AG10803 (cell line): ENCODE measurements at places on chromosomes 13 and 19.

DNA sequence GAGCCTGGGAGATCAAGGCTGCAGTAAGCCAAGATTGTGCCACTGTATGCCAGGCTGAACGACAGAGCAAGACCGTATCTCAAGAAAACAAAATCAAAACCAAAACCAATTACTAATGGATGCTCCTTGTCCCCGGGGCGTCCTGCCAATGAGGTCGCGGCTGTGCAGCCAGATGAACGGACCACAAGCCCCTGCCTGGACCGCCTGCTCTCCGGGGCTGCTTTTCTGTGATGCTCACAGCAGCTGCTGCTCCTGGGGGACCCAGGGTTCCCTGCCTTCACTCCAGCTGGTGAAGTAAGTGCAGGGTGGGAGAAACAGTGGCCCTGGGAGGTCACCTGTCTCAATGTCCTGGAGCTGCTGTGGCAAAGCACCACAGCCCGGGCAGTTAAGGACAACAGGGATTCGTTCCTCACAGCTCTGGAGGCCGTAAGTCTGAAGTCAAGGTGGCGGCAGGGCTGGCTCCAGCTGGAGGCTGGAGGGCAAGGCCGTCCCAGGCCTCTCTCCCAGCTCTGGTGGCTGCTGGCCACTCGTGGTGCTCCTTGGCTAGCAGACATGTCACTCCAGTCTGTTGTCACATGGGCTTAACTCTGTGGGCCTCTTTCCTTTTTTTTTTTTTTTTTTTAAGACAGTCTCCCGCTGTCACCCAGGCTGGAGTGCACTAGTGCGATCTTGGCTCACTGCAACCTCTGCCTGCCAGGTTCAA is 10.1 kb downstream of the COPE start:
- DNase-seq, result no peak

DNA sequence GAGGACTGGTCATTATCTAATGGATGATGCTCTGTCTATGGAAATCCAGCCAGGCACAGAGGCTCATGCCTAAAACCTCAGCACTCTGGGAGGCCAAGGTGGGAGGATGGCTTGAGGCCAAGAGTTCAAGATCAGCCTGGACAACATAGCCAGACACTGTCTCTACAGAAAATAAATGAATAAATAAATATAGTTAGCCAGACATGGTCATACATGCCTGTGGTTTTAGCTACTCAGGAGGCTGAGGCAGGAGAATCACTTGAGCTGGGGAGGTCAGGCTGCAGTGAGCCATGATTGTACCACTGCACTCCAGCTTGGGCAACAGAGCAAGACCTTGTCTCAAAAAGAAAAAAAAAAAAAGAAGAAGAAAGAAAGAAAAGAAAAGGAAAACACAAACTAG is 234.7 kb downstream of the TSHZ3 start:
- no peak for DNase-seq

GRCh38 chr19:32798201-32798600 is 71.4 kb downstream of the SLC7A9 start:
- no peak for DNase-seq

- DNase-seq, result no peak
Measured at GRCh38 chr13:47168618-47169017, 271.8 kb upstream of the HTR2A start.

- no peak for DNase-seq
Measured at GRCh38 chr13:98225036-98225940, 48.2 kb upstream of the RNF113B start.

DNA sequence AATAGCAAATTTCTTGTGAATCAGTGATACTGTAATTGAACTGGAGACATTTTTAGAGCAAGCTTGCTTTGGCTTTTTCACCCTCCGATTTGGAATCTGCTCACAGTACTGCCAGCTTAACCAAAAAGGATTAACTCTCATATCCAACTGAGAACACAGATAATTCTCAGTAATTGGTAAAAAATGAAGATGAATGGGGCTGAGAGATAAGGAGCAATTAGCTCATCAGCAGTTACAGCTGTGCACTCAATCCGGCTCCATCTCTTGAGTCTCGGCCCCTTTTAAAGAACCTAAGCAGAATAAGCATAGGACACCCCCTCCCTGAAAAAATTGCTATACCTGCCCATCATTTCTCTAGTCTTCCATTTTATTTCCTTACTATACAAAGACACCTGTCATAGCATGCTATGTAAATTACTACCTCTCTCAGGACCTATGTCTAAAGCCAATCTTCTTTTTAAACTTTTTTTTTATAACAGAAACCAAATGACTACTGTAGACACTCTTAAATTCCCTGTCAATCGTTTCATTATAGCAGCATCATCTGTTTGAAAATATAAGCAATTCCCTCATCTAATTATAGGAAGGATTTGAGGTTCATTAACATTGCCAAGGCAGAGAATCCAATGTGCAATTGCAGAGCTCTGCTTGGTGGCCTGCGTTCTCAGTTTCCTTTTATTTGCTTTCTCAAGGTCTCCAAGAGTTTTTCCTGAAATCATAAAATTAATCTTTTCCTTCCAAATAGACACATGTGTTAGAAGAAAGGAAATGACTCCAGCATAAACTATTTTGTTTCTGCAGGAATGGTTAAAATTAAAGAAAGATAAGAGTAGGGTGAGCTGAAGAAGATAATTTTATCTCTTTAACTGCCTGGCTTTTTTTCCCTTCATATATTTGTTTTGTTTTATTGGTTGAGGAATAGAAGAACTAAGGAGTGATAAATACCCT is 242.1 kb downstream of the DACH1 start:
- DNase-seq, result no peak

DNA sequence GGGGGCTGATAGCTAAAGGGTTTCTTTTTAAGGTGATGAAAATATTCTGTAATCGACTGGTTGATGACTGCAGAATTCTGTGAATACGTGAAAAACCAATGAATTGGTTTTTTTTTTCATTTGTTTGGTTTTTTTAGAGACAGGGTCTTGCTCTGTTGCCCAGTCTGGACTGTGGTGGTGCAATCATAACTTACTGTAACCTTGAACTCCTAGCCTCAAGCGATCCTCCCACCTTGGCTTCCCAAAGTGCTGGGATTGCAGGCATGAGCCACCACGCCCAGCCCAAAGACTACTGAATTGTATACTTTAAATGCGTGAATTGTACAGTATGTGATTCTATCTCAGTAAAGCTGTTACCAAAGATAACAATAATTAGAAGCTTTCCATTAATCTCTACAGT is 14.8 kb upstream of the AKAP8 start:
- DNase-seq, result no peak

- peak; percentile 70 for DNase-seq
Measured at GRCh38 chr13:78137404-78138142, 218.9 kb upstream of the EDNRB start.

GRCh38 chr19:14081797-14082674 is 3.5 kb downstream of the C19orf67 start:
- DNase-seq, result peak; percentile 33

- DNase-seq, result no peak
Measured at GRCh38 chr19:7975037-7975436, 30.4 kb downstream of the ELAVL1 start.

DNA sequence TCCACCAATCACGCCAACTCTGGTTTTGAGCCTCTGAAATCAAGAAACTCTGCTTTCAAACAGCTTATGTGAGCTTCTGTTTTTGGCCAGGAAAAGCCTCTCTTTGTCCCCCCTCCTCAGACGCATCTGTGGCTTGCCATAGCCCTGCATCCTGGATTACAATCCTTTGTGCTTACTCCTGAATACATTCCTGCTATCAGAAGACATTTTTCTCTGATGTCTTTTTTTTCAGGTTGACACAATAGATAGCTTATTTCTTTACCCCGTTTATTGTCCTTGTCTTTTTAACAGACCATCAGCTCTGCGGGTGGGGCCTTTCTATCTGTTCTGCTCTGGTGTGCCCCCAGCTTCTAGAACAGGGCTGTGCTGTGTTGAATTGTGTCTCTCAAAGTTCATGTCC is 11.0 kb downstream of the PNMA8B start:
- DNase-seq, result no peak

- peak; percentile 36 for DNase-seq
Measured at GRCh38 chr13:110103534-110103933, 203.4 kb downstream of the COL4A1 start.

GRCh38 chr13:49925881-49926418 is 10.2 kb downstream of the SPRYD7 start:
- no peak for DNase-seq

- no peak for DNase-seq
Measured at GRCh38 chr13:112885242-112885781, 83.7 kb upstream of the MCF2L start.

GRCh38 chr13:93249364-93250306 is 23.0 kb downstream of the GPC6 start:
- DNase-seq, result peak; percentile 74

- DNase-seq, result no peak
Measured at GRCh38 chr19:33458807-33459206, 62.8 kb downstream of the PEPD start.

GRCh38 chr19:38209671-38210457 is 14.2 kb downstream of the DPF1 start:
- DNase-seq, result peak; percentile 46

- no peak for DNase-seq
Measured at GRCh38 chr13:40609972-40610726, 56.3 kb downstream of the FOXO1 start.

DNA sequence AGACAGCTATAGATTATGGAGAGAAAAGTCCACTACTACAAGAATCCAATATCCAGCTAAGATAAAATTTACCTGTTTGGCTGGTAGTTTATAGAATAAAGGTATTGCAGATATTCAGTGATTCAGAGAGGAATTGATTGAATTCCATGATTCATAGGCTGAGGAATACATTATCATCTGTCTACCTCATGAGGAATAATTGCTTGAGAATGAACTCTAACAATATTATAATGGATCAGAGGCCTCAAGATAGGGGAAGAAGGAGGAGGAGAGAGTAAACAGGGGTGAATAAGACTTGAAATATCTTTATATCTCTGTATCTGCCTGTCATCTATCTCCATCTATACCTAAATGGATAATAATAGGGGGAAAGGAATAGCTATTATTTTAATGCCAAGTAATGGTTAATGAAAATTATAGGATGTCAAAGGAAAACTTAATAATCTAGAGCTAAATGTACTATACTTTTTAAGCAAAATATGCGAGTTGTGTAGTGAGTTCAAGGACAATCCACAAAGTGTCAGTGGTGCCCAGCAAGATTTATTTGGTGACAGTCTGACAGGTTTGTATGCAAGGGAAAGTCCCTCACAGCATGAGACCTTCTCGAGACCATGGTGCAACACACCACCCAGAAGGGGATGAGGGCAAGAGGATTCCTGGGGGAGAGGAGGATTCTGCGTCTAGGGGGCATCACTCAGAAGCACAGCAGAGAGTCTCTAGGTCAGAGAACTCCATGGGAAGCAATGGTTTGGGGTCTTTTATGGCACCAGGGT is 224.5 kb downstream of the GPC5 start:
- no peak for DNase-seq

DNA sequence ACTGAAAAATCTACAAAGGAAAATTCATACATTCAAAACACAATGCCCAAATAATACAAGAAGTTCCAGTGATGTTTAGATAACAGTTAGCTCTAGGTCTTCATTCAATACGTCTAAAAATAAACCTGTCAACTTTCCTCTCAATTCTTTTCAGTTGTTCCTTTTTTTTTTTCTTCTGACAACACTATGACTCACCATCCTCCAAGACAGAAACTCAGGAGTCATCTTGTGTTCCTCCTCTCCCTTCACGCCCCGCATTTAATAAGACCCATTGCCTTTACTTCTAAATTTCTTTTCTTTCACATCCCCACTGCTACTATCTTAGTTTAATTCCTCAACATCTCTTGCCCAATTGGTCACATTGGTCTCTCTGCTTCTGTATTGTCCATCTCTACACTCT is 759.9 kb downstream of the GPC5 start:
- no peak for DNase-seq

DNA sequence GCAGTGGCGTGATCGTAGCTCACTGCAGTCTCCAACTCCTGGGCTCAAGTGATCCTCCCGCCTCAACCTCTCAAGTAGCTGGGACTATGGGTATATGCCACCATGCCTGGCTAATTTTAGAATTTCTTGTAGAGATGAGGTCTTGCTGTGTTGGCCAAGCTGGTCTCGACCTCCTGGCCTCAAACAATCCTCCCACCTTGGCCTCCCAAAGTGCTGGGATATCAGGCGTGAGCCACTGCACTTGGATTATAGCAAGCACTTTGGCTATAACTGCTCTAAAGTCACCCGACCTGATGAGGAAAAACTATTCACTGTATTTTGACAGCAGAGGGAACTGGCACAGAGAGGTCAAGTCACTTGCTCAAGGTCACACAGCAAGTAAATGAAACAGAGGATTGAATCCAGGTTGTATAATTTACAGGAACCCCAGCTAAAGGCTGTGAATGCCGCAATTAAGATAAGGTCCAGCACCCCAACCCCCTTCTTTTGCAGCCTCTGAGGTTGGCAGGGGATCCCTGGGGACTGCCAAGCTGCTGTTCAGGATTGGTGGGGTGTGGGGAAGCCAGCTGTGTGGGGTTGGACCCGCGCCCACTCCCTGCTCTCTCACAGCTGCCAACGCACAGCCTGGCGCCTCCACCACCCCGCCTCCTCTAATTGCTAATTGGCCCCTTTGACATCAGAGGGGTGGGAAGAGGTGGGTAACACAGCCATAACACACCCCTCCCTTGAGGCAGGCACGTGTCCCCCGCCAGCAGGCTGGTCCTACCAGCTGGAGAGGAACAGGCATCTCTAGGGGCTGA is 6.0 kb downstream of the TMIGD2 start:
- peak; percentile 12 for DNase-seq

- no peak for DNase-seq
Measured at GRCh38 chr19:30318936-30319335, 53.2 kb upstream of the ZNF536 start.

DNA sequence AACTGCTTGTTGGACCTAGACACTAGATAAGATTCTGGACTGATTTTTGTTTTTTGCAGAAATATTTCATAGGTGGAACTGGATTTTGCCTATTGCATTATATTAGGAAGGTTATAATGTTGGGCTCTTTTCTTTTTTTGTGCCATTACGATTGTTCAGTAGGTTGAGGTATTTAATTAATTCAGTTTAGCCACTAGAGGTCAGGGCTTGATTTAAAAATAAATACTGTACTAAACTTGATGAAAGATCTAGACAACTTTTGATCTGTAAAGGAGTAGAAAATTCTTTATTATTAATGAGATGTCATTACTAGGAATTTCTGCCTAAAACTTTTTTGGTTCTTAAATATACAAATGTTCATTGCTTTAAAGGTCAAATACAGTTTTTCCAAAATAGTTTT is 15.2 kb upstream of the SUPT20H start:
- DNase-seq, result peak; percentile 59

DNA sequence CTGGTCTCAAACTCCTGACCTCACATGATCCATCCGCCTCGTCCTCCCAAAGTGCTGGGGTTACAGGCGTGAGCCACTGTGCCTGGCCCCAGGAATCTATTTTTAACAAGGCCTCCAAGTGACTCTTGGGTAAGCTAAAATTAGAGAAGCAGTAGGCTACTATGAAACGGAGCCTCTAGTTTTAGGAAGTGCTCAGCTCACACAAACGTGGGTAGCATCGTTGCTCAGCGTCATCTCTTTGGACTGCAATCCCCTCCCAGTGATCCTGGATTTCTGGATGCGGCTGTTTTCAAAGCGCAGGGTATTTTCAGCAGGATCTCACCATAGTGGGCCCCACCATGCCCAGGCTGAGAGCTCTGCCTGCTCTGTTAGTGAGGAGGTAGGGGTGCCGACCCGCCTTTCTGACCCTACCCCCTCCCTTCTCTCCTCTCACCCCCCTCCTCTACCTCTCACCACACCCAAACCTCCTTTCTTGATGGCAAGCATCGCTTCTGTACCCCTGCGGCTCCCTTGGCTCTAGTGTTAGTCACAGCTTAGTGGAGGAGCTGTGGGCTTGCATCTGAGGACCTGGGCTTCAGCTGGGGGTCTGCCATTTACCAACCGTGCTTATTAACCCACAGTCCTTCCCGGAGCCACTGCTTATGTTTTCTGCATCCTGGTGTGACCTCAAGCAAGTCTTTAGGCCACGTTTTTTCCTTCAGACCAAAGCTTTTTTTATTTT is 34.2 kb downstream of the GJA3 start:
- DNase-seq, result no peak
